ENCODE measurements at places on chromosomes 7 and 10.

GRCh38 chr7:134856691-134857090 is 77.3 kb downstream of the CALD1 start:
- DNase-seq, result no peak

DNA sequence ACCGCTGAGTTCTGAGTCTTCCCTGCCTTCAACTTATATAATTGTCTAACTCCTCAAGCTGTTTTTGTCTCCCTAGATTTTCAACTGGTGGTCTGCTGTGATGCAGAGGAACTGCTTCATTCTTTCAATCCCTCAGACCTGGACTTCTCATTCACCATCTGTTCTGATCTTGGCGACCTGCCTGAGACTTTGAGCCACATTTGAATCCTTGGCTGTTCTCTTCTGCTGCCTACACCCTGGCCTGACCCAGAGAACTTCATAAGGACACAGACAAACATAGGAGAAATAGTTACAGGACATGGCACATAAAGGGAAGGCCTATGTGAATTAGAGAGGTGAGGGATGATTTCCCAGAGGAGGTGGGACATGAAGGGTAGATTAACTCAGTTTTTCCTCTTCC is 326.7 kb downstream of the PTEN start:
- no peak for DNase-seq

DNA sequence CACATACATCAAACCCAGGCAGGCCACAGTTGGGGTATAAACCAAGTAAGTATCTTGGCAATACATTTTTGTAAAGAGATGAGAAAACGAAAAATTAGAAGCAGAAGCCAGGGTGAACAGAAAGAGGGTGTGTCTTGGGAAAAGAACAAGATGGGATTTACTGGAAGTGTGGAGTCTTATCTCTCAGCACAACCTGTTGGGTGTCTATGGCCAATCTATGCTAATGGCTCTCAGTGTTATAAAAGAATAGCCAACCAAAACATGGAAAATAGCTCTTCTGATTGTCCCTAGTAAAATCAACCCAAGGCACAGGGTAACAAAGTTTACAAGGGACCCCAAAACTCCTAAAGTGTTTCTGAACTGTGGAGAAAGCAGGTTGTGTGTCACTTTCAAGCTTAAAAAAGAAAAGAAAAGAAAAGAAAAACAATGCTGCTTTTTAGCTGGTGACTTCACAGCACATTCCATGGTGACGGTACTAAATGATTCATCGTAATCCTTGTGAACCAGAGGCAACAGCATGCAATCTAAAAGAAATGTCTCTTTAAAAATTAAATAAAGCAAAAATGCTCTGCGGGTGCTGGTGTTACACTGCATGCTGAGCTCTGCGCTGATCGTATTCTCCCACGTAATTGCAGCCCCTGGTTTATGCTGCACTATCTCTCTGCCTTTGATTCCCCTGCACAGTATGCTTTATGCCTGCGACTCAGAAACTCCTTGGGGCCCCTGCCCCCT is 100.8 kb downstream of the C10orf90 start:
- DNase-seq, result no peak

- peak; percentile 33 for DNase-seq
Measured at GRCh38 chr7:66505531-66506451, 122.9 kb upstream of the KCTD7 start.

GRCh38 chr7:142798451-142799436 is 28.0 kb downstream of the PRSS2 start:
- peak; percentile 10 for DNase-seq
